Activated CD4-positive, alpha-beta T cell treated with anti-CD3 and anti-CD28 coated beads, Interleukin-2, Interleukin-4, amounts not matched to agents 100 ng/mL and 50 ng/mL, durations not matched to agents 16 hours and 8 hours (primary cell): ENCODE measurements at places on chromosomes 3 and 15.

GRCh38 chr15:37014137-37014536 is 86.2 kb downstream of the MEIS2 start:
- no peak for DNase-seq

GRCh38 chr3:16503191-16503776 is 10.2 kb downstream of the RFTN1 start:
- no peak for DNase-seq

DNA sequence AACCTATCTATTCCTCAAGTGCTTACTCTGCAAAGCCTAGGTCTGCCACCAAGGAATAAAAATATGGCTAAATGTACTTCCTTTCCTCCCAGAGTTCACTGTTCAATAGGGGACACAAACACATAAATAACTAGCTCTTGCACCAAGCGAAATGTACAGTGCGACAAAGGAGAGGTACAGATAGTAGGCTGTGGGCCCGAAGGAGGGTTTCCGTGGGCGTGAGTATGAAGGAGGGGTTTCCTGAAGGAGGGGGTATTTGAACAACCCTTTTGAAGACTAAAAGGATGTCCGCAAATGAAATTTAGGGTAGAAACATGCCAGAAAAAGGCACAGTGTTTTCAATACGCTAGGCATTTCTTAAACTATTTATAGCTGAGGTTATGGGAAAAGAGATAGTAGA is 207.9 kb downstream of the LPP start:
- no peak for DNase-seq

GRCh38 chr3:156554515-156554841 is 439 bp downstream of the SSR3 start:
- DNase-seq: no peak

DNA sequence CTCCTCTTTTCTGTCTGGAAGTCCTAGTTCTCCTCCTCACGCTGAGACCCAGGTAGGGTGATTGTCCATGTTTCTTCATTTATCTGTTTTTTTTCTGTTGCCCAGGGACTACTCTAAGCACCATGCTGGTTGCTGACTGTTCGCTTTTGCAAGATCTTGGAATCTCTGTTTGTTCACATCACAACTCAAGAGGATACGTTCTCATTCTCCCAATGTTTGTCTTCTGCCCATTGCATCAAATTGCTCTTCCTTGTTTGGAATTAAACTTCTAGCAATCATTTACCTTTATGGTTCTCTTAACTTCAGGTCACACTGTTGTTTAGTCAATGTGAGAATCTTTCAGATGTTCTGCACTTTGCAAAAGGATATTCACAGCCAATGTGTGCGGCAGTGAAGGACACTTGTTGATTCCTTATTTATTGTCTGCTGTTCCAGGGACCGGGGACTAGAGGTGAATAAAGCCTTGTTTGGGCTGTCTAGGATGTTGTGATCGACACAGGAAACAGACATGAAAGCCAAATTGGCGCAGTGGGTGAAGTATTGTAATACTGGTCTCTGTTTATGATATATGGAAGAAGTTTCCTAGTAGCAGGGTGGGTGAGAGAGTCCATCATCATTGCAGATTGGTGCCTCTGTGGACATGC is 24.5 kb downstream of the LPP start:
- DNase-seq: no peak

- peak; percentile 55 for DNase-seq
Observed at GRCh38 chr3:63961891-63962290, 49.7 kb upstream of the SCAANT1 start.

- DNase-seq: no peak
Observed at GRCh38 chr15:36465304-36465703, 114.1 kb upstream of the CDIN1 start.

GRCh38 chr15:98596885-98597392 is 51.4 kb upstream of the IGF1R start:
- DNase-seq: no peak

DNA sequence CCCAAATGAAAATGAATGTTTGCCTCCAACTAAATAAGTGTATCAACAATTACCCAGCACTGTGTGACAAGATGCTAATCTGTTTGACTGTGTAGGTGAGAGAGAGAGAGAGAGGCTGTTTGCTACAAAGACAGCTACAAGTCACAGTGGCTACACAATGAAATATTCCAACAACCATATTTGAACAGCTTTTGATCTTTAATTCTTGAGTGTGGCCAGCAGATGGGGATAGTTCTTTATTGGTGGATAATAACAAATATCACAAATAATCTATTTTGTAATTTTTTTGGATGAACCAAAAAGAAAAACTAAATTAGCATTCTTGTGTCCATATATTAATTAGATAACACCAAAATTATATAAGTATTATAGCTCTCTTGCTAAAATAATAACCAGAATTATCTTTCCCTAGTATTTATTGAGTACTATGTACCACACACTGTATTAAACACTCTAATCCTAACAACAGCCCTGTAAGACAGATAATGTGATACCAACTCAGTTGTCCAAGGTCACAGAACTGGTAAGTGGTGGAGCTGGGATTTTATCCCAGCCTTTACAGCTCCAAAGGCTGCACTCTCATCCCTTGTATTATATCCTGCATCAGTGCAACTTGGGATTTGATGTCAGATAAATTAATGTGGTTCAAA is 61.9 kb upstream of the C3orf80 start:
- no peak for DNase-seq

- DNase-seq: peak; percentile 0
Observed at GRCh38 chr3:139455855-139456254, 20.5 kb downstream of the RBP2 start.

GRCh38 chr3:104648823-104649222 is 717.9 kb upstream of the ALCAM start:
- no peak for DNase-seq

- no peak for DNase-seq
Observed at GRCh38 chr3:71402911-71403310, 180.6 kb downstream of the FOXP1 start.

GRCh38 chr15:70451821-70452653 is 311.3 kb downstream of the UACA start:
- no peak for DNase-seq

- no peak for DNase-seq
Observed at GRCh38 chr3:178137206-178137605, 399.0 kb upstream of the KCNMB2 start.
